Smooth muscle cell of the brain vasculature (primary cell): ENCODE measurements at places on chromosomes 6 and 20.

DNA sequence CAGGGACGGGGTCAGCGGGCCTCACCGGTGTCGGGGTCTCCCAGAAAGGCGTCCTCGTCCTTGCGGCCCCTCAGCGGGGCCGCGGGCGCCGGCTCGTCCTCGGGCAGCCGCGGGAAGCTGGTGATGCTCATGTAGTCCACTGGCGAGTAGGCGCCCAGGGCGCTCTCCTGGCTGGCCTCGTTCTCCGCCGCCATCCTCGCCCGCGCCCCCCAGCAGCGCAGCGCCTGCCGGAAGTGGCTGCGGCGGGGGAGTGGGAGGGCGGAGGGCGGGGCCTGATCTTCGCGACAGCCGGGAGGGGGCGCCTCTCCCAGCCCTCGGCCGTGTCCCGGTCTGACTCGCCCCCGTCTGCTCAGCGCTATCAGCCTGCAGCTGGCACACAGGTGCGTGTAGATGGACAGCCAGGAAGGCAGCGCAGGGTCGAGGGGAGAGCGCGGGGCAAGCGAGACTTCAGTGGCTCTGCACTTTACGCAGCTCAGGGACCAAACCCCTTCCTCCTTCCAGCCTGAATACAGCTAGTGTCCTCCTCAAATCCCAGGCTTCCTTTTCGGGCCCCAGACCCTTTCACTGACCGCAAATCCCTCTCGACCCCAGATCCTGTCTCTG is at the start of gene GGT7:
Gene GGT7, minus strand, starts transcription at position 235 of the 603 bp plus-strand sequence. Its CDS starts 41 bp downstream, at position 194.
- peak; percentile 26 for DNase-seq

DNA sequence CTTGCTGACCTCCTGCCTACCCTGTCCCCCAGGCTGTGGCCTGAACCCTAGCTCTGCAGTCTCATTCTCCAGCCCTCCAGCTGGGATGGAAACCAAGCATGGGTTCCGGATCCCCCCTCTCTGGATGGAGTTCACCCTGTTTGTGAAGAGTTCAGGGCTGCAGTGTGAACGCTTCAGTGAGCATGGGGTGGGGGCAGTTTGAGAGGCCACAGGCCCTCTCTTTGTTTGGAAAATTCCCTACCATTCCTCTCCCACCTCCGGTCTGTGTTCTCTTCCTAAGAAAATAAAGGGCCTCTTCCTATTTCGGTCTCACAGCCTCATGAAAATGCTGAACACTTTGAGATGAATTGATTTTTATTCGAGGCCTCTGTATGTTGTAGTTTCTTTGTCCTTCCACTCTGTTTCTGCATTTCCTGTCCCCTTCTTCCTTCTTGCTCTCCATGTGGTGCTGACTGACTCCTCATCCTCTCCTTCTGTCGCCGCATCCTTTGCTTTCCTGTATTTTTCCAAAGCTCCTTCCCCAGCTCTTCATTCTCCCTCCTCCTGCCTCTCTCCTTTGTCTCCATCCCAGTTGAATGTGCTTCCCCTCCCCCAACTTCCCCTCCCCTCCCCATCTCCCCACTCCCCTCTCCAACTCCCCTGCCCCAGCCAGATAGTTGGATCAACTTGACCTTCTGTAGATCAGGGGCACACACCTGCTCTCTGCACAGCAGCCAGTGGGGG is 2.4 kb upstream of the KCNK5 start:
- DNase-seq: no peak

DNA sequence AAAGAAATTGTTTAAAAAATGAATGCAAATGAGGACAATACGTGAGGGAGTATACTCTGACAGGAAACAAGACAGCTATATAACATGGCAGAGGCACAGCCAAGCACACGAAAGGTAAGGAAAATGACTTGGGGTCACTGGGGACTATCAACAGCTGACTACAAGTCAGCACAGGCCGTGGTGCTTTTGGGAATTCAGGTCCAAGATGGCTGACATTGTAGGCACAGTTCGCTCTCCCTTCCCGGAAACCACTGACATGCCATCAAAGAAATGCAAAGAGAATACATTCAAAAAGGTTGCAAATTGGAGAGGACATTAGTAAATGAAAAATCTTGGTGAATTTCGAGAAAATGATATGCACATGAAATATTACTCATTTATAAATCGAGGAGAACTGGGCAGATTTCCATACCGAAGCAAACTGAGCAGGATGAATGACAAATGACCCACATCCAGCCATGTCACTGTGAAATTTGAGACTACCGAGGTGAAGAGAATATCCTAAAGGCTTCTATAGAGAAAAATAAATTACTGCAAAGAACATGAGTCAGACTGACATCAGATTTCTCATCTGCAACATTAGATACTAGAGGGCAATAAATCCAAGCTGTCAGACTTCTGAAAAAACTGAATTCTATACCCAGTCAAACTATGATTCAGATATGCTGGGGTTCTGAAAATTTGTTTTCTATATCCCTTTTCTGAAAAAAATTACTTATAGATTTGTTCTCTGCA is 391.1 kb downstream of the BTBD9 start:
- DNase-seq: no peak

DNA sequence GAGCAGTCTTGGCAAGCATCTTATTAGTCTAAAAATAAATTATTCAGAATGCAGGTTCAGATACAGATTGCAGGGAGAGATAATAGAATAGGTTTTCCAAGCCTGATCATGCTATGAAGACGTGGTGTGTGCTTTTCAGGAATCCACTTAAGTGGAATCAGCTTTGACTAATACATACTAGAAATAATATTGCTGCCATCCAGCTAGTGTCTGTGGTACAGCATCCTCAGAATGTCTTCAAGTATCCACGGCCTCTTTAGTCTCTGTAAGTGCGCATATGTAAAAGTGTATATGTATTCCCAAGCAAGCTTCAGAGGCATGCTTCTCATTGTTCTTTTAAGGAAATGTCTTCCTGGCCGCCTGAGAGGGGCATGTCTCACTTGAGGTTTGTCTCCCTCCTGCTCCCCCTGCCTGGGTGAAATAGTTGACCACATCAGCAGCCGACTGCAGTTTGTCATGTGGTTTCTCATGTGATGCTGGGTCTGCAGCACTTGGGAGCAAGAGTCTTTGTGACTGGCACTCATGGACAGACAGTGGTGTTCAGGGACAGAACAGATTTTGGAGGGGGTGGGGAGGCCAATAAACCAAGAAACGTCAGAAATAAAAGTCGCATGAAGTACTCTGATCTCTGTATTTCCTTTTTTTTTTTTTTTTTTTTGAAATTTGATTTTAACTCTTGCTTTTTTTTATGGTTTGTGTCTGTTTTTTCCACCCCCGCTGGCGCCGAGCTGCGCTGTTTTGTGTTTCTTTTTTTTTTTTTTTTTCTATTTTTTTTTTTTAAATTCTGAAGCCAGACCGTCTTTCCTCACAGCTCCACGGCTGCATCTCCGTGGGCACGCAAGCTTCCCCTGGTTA is 150.8 kb downstream of the PRL start:
- no peak for DNase-seq

GRCh38 chr6:45681860-45682511 is 304.3 kb upstream of the SUPT3H start:
- DNase-seq: no peak

DNA sequence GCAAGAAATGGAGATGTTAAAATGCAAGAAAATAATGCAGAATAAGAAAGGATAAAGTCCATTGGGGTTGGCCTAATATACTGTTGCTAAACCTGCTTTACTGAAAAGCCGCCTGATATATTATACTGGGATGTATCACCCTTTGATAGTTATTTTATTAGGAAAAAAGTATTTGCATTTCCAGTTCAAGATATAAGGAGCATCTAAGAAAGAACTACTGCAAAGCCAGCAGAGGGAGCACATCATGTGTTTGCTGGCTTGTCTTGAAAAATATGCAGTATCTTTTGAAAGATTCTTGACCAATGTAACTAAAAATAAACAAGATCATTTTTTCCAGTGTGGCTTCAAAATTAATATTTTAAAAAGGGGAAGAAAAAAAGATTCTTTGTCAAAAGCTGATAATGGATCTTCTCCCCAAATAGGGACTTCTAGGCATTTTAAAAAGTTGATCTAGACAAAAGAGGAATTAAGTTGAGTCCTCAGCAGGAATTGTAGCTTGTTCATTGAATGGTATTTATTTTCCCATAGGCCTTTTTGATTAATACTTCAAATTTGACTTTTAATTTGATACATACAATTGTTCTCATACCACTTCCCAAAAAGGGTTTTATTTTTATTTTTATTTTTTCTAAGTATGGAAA is 214.9 kb downstream of the ZFAND3 start:
- peak; percentile 7 for DNase-seq

DNA sequence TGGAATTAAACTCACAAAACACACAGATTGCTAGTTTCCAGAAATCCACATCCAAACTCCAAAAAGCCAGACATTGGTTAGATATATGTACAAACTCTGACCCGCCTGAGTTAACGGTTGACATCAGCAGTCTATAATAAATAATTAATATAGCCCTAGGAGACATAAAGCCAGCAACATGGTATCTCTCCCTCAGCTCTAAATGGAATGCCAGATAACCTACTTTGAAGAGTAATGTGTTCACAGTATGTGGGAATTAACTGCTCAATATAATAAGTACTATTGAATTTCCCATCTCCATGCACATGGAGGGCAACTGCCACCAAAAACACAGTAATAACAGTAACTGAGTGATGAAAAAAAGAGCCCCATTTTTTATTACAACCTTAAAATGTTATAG is 383.2 kb downstream of the CD83 start:
- DNase-seq: no peak

- no peak for DNase-seq
Observed at GRCh38 chr6:37477656-37478435, 21.8 kb downstream of the CCDC167 start.

DNA sequence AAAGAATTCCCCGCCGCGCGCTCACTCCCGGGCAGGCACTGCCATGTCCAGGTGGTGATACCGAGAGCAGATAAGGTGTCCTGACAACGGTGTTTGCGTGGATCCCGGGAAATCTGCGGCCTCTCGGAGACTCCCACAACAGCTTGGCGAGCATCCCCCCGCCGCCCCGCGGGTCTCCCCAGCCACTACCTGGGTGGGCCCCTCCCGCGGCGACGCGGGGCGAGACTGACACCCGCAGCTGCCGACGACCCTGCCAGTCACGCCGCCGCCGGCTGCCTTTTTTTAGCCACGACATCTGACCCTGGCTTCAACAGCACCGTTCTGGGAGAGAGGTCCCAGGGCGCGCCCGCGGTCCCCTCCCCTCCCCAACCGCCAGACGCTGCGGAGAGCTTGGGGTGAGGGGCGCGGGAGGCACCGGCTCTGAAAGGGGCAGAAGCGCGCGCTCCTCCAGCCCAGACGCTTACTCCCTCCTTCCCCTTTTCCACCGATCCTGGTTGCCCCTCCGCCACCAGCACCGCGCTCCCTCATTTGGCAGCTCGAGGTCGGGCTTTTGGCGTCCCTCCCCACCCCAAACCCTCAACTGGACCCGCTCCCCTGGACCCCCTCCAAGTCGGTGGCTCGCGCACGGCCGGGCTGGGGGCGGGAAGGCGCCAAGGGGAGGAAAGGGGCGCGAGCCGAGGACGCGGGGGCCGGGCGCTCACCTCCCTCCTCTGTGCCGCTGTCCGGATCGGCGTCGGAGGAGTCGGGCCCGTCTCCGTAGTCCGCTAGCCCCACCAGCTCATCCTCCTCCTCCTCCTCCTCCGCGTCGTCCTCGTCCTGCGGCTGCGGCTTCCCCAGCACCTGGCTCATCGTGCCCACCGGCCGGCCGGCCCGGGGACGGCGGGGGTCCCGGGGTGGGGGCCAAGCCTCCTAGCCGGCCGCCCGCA is 665 bp downstream of the RRAGD start:
- no peak for DNase-seq

- DNase-seq: no peak
Observed at GRCh38 chr6:110714143-110714542, 101.1 kb downstream of the CDK19 start.

DNA sequence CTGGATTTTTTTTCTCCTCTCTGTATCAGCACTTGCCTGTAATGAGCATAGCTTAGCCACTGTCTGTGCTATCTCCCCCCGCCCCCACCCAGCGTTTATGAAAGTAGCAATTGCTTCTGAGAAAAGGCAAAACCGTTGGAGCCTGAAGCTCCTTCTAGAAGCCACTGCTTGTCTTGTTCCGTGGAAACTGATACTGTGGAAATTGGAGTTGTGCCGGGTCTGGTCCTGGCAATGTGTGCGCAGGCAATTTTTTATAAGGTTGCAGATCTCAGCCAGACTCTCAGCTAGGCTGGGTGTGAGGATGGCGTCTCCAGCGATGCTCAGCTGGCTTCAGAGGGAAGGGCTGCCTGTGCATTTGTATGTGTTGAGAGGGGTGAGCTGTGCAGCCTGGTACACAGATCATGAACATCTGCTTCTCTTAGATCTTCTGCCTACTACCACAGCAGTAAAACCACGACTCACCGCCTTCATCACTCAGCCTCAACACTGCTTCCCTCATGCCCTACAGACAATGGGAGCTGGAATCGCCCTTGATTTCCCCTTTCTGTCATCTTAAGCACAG is 72.4 kb upstream of the GTSF1L start:
- no peak for DNase-seq

DNA sequence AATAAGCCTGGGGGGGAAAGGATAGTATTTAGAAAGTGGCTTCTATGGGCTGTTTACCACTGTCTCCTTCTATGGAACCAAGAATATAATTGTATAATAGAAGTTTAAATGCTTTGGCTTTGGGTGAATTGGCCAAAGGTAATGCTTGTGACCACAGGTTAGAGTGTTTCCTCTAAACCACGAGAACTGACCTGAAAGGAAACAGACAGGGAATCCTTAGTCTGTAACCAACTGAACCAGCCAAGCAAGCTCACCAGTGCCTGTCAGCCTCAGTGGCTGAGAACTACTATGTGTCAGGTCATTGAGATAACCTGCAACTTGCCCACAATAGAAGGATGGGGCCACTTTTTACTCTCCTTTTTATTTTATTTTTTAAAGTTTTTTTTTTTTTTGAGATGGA is 47.9 kb upstream of the TXNDC5 start:
- no peak for DNase-seq

DNA sequence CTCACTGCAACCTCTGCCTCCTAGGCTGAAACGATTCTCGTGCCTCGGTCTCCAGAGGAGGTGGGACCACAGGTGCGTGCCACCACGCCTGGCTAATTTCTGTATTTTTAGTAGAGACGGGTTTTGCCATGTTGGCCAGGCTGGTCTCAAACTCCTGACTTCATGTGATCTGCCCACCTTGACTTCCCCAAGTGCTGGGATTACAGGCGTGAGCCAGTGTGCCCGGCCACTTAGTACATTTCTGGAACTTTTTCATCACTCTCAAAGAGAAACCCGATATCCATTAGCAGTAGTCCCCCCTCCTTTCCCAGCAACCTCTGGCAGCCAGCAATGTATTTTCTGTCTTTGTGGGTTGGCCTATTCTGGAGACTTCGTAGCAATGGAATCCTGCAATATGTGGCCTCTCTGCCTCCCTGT is 109.8 kb downstream of the JARID2 start:
- no peak for DNase-seq

DNA sequence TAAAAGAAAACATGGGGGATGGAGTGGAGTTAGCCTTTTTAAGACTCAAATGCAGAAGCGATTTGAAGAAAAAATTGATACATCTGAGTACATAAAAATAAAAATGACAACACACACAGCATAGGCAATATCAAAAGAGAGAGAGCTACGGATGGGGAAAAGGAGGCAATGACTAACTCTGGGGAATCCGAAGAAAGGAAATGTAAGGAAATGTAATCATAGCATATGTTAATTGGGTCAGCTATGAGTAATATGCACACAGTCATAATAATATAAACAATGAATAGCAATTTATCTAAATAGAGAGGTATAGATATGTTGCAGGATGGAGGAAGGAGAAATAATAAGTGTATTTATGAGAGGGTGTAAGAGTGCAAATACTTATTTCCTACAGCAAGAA is 83.4 kb downstream of the NOL4L start:
- no peak for DNase-seq
